ENCODE measurements at places on chromosomes 4 and X. TPM values are rescaled to one million over a fixed set of nuclear protein-coding genes. Genes with fewer than 3 reads are reported as not detected.

The SCML1 gene
- 21.2 TPM for total RNA-seq

- peak overlapping the region; percentile 29 for H3K27ac ChIP-seq
- no peak for DNase-seq
- H3K4me3 ChIP-seq = no peak overlapping the region
- no peaks in the 10 kb centered on the region for H3K36me3 ChIP-seq
- H3K4me1 ChIP-seq = no peaks in the 10 kb centered on the region
These were observed 75.8 kb downstream of the TSPAN7 start for GRCh38 chrX:38636949-38637819.

DNA sequence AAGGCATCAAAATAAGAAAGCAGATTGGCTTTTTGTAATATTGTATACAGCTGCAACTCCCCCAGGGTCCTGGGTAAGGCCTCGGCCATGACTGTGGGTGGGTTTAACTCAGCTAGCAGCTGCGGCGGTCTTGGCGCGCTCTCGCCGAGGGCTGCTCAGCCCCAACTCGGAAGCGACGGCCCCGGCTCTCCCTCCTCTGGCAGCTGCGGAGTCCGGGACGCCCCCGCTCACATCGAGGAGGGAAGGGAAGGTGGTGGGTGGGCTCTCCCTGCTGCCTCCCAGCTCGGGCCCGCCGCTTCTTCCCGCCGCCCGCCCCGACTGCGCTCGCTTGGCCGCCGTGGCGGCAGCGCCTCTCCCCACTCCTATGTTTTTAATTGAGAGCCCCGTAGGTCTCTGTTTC lies 51.2 kb downstream of the GPR50 start:
- no peak overlapping the region for H3K27ac ChIP-seq
- no peak overlapping the region for H3K4me3 ChIP-seq
- no peak for DNase-seq
- no peaks in the 10 kb centered on the region for H3K36me3 ChIP-seq
- H3K27me3 ChIP-seq = peaks cover 4% of the 10 kb centered on the region

DNA sequence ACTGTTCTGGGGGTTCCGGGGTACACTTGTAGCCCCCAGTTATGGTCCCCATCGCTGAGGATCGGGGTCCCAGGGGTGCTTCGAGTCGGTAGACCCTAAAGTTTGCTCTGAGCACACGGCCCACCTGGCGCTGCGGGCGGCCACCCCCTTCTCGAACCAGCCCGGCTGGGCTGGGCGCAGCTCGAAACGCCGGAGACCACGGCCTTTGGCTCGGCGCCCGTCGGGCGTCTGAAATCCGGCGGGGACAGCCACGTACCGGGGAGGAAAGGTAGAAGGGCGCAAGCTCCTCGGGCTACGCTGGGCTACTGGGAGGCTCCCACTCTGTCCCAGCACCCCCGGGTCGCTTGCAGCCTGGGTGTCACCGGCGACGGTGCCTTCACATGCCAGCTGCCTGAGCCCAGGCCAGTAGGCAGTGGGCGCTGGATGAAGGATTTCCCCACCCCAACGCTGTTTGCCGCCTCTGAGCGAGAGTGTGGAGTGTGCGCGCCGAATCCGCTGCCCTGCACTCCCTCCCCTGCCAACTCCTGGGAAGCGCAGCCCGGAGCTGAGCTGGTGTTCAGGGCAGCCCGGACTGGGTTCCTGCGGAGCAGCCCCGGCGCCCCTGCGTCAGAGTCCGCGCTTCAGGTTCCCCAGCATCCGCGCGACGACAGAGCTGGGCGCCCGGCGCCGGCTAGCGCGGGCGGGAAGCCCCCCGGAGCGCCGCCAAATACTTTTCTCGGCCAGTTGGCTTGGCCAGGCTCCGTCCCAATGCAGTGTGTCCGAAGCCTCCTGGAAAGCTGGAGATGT lies 637 bp downstream of the MAMLD1 start:
- H3K4me1 ChIP-seq = no peaks in the 10 kb centered on the region
- H3K4me3 ChIP-seq = peak overlapping the region; percentile 61
- H3K36me3 ChIP-seq = no peaks in the 10 kb centered on the region
- no peaks in the 10 kb centered on the region for H3K27me3 ChIP-seq
- DNase-seq = no peak

DNA sequence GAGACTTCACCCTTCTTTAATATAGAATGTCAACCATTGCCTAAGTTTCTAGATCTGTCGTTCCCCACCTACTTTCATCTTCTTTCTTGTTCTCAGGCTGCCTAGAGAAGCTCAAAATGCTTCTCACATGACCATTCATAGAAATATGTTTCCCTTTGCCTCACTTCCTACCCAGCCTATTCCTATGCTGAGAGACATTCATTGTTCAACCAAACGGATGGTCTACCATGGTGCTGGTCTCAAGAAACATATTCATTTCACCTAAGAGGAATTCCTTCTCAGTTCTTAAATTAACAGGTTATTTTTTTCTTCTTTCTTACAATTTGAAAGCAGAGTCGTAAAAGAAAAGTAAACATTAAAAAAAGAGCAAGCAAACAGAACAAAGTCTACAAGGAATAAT lies 20.3 kb upstream of the SLC7A11 start:
- no peak overlapping the region for H3K4me3 ChIP-seq
- no peak overlapping the region for H3K27ac ChIP-seq
- H3K27me3 ChIP-seq = no peaks in the 10 kb centered on the region

DNA sequence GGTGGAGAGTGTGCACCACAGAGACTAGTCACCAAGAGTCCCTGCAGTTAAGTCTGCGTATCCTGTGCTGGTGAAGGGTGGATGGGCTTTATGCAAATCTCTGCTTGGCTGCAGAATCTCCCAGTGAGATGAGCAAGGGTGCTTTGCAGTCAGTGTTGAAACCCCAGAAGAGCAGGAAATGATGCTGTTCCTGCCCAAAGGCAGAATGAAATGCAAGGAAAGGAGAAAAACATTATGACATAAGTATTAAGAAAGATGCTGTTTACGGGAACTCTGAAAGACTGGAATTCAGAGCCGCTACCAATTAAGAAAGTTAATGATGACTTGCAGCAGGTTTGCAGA lies 25.4 kb upstream of the ACSL1 start:
- no peaks in the 10 kb centered on the region for H3K36me3 ChIP-seq
- no peak overlapping the region for H3K27ac ChIP-seq
- H3K4me1 ChIP-seq = no peaks in the 10 kb centered on the region
- DNase-seq = no peak
- H3K4me3 ChIP-seq = no peak overlapping the region
- H3K27me3 ChIP-seq = no peaks in the 10 kb centered on the region

GRCh38 chr4:82906469-82906868 lies 5.9 kb downstream of the THAP9 start:
- no peaks in the 10 kb centered on the region for H3K36me3 ChIP-seq
- DNase-seq = no peak
- H3K27ac ChIP-seq = no peak overlapping the region

DNA sequence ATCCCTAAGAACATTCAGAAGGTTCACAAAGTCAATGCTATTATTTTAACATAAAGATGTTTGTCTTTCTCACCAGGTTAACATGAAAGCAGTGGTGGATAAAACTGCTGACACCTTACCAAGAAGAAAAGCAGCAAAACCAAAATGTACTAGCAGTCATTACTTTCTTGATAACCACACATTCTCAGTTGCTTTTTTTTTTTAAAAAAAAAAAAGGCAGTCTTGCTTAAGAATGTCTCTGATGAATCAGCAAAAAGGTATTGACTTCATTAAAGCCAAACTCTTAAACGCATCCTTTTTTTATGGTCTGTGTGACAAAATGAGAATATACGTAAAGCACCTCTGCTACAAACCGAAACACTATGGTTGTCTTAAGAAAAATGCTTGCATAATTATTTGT lies 31.9 kb downstream of the CDKL2 start:
- DNase-seq = no peak
- no peak overlapping the region for H3K4me3 ChIP-seq
- no peaks in the 10 kb centered on the region for H3K4me1 ChIP-seq
- H3K27me3 ChIP-seq = no peaks in the 10 kb centered on the region
- no peaks in the 10 kb centered on the region for H3K36me3 ChIP-seq

- H3K27me3 ChIP-seq = no peaks in the 10 kb centered on the region
- no peaks in the 10 kb centered on the region for H3K36me3 ChIP-seq
- no peak overlapping the region for H3K27ac ChIP-seq
- DNase-seq = no peak
- H3K4me3 ChIP-seq = no peak overlapping the region
These were observed 41.4 kb upstream of the PHF8 start for GRCh38 chrX:54085666-54086065.

- H3K4me3 ChIP-seq = no peak overlapping the region
- no peaks in the 10 kb centered on the region for H3K36me3 ChIP-seq
- H3K27ac ChIP-seq = no peak overlapping the region
- H3K27me3 ChIP-seq = no peaks in the 10 kb centered on the region
- no peak for DNase-seq
These were observed 3.2 kb downstream of the CFAP99 start for GRCh38 chr4:2421928-2422327.
